ENCODE measurements at places on chromosomes 11 and 22.
A peak's percentile ranks its signal among the peaks of the same experiment; 100 is the strongest.

DNA sequence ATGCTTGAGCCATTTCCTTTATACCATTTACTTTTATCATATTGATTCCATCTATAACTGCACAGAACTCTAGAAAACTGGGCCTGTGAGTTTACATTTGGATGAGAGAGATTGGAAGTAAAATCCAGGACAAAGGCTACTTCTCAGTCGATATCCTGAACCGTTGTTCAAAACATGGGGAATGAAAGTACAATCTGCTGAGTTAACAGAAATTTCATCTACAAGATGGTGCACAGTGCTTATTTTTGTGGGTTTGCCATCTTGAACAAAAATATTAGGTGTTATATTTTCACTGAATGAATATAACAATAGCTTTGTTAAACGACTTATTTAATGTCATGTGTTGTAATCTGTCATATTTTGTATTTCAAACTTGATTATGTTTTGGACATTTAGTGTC lies 622.6 kb downstream of the LUZP2 start:
- DNase-seq = no peak

DNA sequence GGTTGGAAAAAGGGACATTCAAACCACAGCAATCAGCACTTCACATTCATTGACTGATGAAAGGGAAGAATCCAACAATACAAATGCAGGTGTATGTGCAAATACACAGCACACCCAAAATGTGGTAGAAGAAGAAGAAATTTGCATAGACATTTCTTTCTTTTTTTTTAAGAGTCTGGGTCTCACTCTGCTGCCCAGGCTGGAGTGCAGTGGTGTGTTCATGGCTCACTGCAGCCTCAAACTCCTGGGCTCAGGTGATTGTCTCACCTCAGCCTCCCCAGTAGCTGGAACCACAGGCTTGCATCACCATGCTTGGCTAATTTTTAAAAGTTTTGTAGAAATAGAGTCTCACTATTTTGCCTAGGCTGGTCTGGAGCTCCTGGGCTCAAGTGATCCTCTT lies 21.9 kb downstream of the CARS1 start:
- DNase-seq = no peak

DNA sequence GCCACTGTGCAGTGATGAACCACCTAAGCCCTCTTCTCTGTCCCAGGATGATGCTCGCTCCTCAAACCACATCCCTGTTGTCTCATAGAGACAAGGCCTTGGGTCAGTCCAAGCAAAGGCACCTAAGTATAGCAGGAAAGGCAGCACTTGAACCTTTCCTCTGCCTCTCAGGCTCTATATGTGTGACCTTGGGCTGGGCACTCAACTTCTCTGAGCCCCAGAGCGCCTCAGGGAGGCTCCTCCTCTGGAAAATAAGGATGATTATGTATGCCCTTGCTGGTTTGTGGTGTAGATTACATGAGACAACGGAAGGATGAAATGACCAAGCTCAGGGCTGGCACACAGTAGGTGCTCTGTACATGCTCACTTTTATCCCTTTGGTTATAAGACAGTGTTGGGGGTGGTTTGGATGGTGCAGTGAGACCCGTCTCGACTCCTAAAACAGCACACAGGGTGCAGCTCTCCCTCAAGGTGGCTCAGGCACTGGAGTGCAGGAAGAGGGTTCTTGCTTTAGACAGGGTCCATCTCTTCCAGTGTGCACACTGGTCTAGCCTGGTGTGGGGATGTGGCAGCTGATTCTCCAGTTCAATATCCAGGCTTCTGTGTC lies 40.2 kb upstream of the ACCSL start:
- DNase-seq = no peak

DNA sequence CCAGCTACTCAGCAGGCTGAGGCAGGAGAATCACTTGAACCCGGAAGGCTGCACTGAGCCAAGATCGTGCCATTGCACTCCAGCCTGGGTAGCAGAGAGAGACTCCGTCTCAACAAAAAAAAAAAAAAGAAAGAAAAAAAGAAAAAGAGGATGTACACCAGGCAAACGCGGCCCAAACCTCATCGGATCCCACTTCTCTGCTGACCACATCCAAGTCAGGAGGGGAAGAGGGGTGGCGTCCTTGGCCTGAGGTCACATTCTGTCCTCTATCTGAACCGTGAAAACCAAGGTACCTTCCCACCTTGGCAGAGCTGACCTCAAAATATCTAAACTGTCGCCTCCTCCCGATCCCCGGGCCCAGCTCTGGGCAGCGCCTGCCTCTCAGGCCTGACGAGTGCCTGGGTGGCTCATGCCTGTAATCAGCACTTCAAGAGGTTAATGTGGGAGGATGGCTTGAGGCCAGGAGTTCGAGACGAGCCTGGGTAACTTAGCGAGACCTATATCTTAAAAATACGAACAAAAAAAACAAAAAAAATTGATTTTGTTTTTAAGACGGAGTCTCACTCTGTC lies 25.1 kb downstream of the RGL4 start:
- DNase-seq = no peak

DNA sequence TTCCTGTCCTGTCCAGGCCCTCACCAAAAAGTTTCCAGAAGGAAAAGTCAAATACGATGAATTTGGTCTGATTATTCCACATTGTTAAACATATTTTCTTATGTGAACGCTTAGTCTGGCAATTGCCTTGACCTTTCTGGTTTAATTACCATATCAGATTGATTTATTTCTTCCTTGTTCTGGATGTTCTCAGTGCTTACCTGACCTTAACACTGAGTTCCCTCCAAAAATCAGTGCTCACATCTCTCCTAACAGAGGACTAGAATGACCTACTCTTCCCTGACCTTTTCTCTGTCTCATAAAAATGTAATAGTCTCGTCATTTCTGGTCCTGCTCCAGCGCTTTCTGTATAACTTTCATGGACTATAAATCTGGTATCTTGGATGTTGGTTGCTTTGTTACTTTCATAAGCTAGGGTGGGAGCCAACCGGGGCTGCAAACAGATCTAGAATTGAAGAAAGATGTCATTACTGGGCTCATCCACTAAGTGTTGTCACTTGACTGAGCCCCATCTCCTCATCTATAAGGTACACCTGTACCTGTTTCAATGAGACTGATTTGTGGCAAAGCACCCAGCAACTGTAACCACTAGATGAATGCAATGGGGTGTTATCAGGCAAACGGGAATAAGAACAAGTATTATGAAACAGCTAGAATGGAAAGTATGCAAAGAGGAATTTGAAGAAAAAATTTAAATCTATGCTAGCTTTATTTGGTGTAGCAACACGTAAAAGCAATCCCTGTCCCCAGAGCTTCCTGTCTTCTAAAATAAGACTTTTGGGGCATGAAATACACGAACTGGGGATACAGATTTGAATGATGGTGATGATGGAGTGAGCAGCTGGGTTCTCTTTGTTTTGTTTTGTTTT lies 2.4 kb downstream of the FADS2 start:
- DNase-seq = no peak

DNA sequence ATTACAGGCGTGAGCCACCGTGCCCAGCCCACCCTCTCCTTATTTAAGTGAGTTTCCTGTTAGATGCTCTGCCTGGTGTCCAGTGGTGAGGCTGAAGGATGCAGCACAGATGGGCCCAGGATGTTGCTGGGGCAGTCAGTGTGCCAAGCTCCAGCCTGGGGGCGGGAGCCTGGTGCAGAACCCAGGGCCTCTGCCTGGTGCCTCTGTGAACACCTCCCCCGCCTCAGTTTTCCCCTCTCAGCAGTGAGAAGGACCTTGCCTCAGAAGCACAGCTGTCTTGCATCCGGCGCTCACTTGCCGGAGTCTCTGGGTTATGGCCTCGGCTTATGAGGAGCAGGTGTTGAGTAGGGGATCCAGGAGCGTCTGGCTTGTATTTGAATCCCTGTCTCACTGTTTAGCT lies 116.2 kb downstream of the KIAA1671 start:
- no peak for DNase-seq

DNA sequence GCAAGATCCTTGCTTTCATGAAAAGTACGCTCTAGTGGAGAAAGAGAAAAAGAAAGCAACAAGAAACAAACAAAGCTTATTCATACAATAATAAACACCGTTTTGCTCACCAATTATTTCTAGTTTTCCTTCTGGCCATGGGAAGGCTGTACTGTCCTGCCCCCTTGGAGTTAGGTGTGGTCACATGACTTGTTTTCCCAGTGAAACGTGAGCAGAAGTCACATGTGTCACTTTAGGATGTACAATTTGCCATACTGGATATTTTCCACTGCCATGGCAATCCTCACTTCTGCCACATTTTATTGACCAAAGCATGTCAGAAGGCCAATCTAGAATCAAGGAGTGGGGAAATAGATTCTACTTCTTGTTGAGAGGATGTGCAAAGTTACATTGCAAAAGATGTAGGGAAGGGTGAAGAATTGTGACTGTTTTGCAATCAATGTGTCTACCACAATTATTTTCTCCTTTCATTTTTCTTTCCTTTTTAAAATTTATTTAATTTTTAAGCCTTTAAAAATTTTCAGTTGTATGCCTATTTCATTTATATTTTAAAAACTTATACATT lies 24.3 kb upstream of the TRAF6 start:
- DNase-seq = no peak

DNA sequence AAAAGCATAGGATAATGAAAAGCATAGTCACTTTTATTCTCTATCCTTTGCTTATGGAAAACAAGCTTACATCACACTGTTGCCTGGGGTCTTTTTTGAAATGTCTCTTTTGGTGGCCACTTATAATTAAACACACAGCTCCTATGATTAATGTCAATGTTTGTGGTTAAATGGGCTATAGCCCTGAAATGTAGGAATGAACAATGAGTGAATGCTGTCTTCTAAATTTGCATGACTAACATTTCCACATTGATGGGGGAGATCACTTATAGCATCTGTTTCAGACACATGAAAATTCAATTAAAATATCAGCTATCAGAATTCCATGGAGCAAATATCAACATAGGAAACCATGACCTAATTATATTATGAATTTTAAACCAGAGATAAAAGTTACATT lies 171.4 kb upstream of the FAT3 start:
- DNase-seq = no peak

DNA sequence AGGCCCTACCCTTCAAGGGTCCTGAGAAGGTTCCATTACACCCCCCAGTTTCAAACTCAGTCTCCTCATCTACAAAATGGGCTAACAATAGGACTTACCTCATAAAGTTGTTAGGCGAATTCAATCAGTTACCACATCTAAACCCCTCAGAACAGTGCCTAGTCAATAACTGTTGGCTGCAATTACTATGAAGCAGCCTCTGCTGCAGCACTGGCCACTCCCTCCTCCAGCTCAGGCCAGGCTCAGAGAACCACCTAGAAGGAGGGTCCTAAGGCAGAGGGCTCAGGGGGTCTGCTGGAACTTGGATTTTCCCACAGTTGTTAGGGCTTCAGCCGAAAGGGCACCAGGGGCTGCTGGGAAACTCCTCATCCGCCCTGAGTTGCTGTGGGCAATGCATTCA lies 4.7 kb downstream of the FADS3 start:
- no peak for DNase-seq

GRCh38 chr11:66022401-66023185 lies 3.7 kb downstream of the CATSPER1 start:
- DNase-seq = peak; percentile 89

GRCh38 chr11:62054484-62055121 lies 69.2 kb upstream of the INCENP start:
- DNase-seq = no peak

- DNase-seq = no peak
Observed at GRCh38 chr22:25741692-25742626, at the start of gene MYO18B. TSS of gene MYO18B (plus strand) at chr22:25742188. CDS start at chr22:25761093, 18,905 bp downstream.

GRCh38 chr11:57277845-57278720 lies 41.0 kb upstream of the APLNR start:
- DNase-seq = peak; percentile 47

DNA sequence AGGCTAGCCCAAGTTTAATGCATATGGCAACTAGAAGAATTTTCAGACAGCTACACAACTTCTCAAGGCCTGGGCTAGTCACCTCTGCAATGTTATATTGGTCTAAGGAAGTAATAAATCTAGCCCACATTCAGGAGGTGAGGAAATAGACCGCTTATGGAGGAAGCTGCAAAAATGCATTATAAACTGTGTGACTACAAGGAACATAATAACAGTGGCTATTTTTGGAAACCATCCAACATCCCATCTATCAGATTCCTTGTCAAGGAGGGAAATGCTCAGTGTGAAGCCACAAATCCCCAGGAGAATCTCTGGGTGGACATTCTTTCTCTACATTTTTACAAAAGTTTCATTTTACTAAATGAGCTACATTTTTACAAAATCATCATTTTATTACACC lies 76.1 kb downstream of the BBOX1 start:
- no peak for DNase-seq

DNA sequence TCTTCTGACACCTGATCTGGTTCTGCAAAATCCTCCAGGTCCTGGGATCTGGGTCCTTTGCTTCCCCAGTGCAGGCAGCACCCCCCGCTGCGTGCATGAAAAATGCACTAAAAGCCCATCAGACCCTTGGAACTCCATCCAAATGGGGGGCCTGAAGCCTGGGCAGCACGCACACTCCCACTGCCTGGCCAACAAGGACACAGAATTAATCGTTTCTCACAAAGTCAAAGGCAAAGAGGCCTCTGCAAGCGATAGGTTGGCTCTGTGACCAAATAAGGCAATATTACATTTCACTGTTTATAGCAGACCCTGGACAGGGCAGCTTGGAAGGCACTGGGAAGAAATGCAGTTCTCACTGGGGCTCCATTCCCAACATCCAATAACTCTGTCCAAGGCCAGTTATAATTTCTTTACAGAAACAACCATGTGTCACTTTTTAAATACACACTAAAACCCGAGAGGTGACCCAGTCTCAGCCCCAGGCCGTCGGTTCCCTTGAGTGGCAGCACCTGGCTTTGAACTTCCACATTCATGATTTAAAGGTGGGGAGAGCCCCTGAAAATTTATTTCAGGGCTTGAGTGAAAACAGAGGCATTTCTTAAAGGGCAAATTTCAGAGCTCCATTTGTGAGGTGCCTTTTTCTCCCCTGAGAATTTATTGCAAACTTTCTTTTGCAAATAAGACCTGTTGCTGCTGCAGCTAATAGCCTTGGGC lies 114.4 kb upstream of the ANO1 start:
- DNase-seq = no peak

DNA sequence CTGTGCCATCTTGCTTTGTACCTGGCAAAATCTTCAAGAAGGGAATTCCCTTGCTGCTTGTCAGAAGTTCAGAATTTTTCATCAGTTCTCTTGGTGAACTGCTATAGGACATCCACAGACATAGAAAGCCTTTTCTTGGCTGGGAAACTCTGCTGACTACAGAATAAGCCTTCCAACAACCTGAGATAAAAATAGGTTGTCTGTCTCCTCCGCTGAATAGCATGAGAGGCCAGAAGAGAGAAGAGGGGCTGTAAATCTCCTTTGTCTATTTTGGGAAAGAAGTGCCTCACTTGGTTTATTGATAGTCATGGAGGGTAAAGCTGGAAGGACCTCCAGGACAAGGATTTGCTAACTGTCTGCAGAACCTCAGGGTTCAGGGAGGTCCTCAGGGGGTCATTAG lies 48.2 kb downstream of the C11orf91 start:
- no peak for DNase-seq

- DNase-seq = no peak
Observed at GRCh38 chr11:36316049-36316448, 20.0 kb downstream of the PRR5L start.

- DNase-seq = no peak
Observed at GRCh38 chr22:50530877-50531545, 1.2 kb upstream of the TYMP start.

- DNase-seq = no peak
Observed at GRCh38 chr11:133306019-133306418, 226.3 kb downstream of the OPCML start.

GRCh38 chr11:27401833-27402316 lies 38.9 kb upstream of the CCDC34 start:
- no peak for DNase-seq

GRCh38 chr11:70156291-70157037 lies 46.6 kb upstream of the FADD start:
- no peak for DNase-seq

- no peak for DNase-seq
Observed at GRCh38 chr22:32050678-32051515, 7.8 kb downstream of the SLC5A1 start.

GRCh38 chr11:42598341-42598740 lies 713.5 kb upstream of the API5 start:
- DNase-seq = no peak

All from GM19239 (cell line).